ENCODE measurements at places on chromosomes 5 and 9. TPM values are rescaled to one million over a fixed set of nuclear protein-coding genes. Genes with fewer than 3 reads are reported as not detected.

FGF18 gene
- total RNA-seq: 0.69 TPM

TLE4 gene
- 58.1 TPM for total RNA-seq

SPINK4 gene
- not detected for total RNA-seq

ANKRD33B gene
- total RNA-seq: 1.8 TPM

ZNG1C gene
- total RNA-seq: 38.1 TPM

CDO1 gene
- total RNA-seq: 125 TPM

PRKACG gene
- total RNA-seq: not detected

NMUR2 gene
- not detected for total RNA-seq

GABRA6 gene
- 0.23 TPM for total RNA-seq

C5orf46 gene
- total RNA-seq: not detected

WWC1 gene
- total RNA-seq: 36.2 TPM

SPATA31C1 gene
- total RNA-seq: not detected

FOXD4L4 gene
- total RNA-seq: 1.4 TPM

CDKN2A gene
- total RNA-seq: 0.46 TPM

GM2A gene
- total RNA-seq: 25.1 TPM

ITK gene
- 0.23 TPM for total RNA-seq

MEGF10 gene
- 29.1 TPM for total RNA-seq

WNT8A gene
- 0.23 TPM for total RNA-seq

PLEKHG4B gene
- total RNA-seq: 4.2 TPM

EQTN gene
- total RNA-seq: 1.4 TPM

PCDHB11 gene
- total RNA-seq: 14.8 TPM

PPP1R26 gene
- total RNA-seq: 33.0 TPM

SURF1 gene
- total RNA-seq: 17.8 TPM

EPB41L4A gene
- 51.2 TPM for total RNA-seq

IFNA13 gene
- total RNA-seq: not detected

CCDC107 gene
- total RNA-seq: 11.5 TPM

NXNL2 gene
- 1.4 TPM for total RNA-seq

SPINK13 gene
- total RNA-seq: not detected

ABO gene
- under 0.01 TPM for total RNA-seq

SPINK7 gene
- not detected for total RNA-seq

TRMO gene
- 19.6 TPM for total RNA-seq

SLC6A7 gene
- total RNA-seq: 20.5 TPM

FIBCD1 gene
- 2.1 TPM for total RNA-seq

Measured in diencephalon (tissue), 1 donor.